ENCODE measurements at places on chromosomes 13 and 19. TPM values are rescaled to one million over a fixed set of nuclear protein-coding genes. Genes with fewer than 3 reads are reported as not detected.

Gene APOC1
- total RNA-seq = 330 TPM

GRCh38 chr13:72198967-72199560 is 332.1 kb upstream of the DACH1 start:
- H3K4me1 ChIP-seq = peaks cover 7% of the 10 kb centered on the region
- no peak for DNase-seq
- H3K4me3 ChIP-seq = no peak overlapping the region
- H3K27ac ChIP-seq = no peak overlapping the region

DNA sequence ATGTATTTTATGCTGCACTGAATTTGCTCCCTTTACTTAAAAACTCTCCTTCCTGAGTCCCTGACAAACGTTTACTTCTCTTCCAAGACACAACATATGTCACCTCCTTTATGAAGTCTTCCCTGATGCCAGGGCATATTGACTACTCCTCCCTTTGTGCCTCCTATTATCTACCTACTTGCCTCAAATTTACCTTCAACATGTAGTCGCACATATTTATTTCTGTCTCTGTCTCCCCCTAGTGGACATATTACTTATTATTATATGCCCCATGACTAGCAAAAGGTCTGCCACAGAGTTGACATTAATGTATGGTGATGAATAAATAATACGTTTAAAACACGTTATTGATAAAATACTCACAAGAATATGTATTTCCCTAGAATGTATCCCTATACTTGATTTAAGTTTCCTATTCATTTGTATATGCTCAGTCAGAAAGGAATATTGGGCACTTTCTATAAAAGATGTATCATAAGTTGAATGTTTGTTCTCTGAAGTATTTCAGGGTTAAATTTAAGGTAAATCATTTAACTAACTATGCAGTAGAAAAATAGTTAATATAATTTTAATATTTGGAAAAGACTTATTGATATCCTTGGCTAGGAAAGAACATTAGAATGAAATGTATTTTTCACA is 250.3 kb upstream of the ATXN8OS start:
- H3K4me1 ChIP-seq = peaks cover 4% of the 10 kb centered on the region
- H3K27me3 ChIP-seq = no peaks in the 10 kb centered on the region
- no peak overlapping the region for H3K4me3 ChIP-seq
- H3K27ac ChIP-seq = no peak overlapping the region
- no peaks in the 10 kb centered on the region for H3K36me3 ChIP-seq

- H3K4me3 ChIP-seq = no peak overlapping the region
- no peaks in the 10 kb centered on the region for H3K4me1 ChIP-seq
- no peak overlapping the region for H3K27ac ChIP-seq
Measured at GRCh38 chr13:100274942-100275506, 186.1 kb downstream of the PCCA start.

- H3K27me3 ChIP-seq = no peaks in the 10 kb centered on the region
- no peak for DNase-seq
- H3K27ac ChIP-seq = no peak overlapping the region
- H3K4me3 ChIP-seq = no peak overlapping the region
- no peaks in the 10 kb centered on the region for H3K36me3 ChIP-seq
Measured at GRCh38 chr19:31678421-31678820, 329.2 kb upstream of the TSHZ3 start.

- H3K27ac ChIP-seq = no peak overlapping the region
- no peaks in the 10 kb centered on the region for H3K4me1 ChIP-seq
- H3K4me3 ChIP-seq = no peak overlapping the region
- DNase-seq = no peak
Measured at GRCh38 chr19:33424181-33424580, 50.7 kb downstream of the CEBPG start.

DNA sequence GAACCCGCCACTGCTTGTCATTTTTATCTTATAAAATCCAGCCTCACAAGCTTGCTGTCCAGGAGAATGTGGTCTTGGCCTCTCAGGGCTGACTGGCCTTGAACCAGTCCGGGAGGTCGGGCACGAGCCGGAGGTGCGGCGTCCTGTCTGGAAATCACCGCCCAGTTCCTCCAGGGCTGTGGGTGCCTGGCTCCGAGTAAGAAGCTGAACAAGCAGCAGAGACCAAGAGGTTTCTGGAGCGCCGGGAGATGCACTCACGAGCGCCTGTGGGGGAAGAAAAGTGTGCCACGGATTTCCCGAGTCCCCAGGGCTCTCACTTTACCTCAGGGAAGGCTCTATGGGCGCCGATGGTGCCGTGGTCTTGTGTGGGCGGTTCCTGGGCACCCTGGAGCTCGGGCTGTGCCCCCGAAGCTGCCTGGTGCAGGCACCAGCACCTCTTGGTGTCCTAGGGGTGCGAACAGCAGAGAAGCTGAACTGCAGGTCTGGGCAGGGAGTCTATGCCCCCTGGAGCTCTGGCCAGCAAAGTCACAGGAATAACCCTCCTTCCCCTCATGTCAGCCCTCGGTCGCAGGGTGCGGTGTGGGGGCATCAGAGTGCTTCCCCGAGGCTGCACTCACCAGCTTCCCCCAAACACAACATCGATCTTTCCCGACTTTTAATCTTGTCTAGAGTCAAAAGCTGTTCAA is 50.0 kb downstream of the GAS6 start:
- no peaks in the 10 kb centered on the region for H3K27me3 ChIP-seq
- H3K36me3 ChIP-seq = no peaks in the 10 kb centered on the region
- H3K27ac ChIP-seq = no peak overlapping the region
- no peak overlapping the region for H3K4me3 ChIP-seq
- DNase-seq = no peak

GRCh38 chr13:84029396-84029795 is 147.1 kb upstream of the SLITRK1 start:
- H3K4me1 ChIP-seq = no peaks in the 10 kb centered on the region
- no peak overlapping the region for H3K4me3 ChIP-seq
- DNase-seq = no peak
- H3K27me3 ChIP-seq = no peaks in the 10 kb centered on the region
- H3K27ac ChIP-seq = no peak overlapping the region

Gene STOML3
- not detected for total RNA-seq

- no peaks in the 10 kb centered on the region for H3K36me3 ChIP-seq
- no peaks in the 10 kb centered on the region for H3K4me1 ChIP-seq
- no peaks in the 10 kb centered on the region for H3K27me3 ChIP-seq
- peak; percentile 68 for DNase-seq
Measured at GRCh38 chr13:70310396-70311119, 202.3 kb upstream of the KLHL1 start.

GRCh38 chr13:77235456-77236022 is 91.4 kb downstream of the MYCBP2 start:
- H3K4me1 ChIP-seq = no peaks in the 10 kb centered on the region
- DNase-seq = no peak
- H3K4me3 ChIP-seq = no peak overlapping the region
- H3K36me3 ChIP-seq = no peaks in the 10 kb centered on the region
- no peak overlapping the region for H3K27ac ChIP-seq
- no peaks in the 10 kb centered on the region for H3K27me3 ChIP-seq

Gene ZNF497
- total RNA-seq = 1.5 TPM

GRCh38 chr13:85266331-85266730 is 532.9 kb downstream of the SLITRK6 start:
- H3K36me3 ChIP-seq = no peaks in the 10 kb centered on the region
- no peaks in the 10 kb centered on the region for H3K4me1 ChIP-seq
- no peak for DNase-seq
- H3K27me3 ChIP-seq = no peaks in the 10 kb centered on the region

- no peak overlapping the region for H3K4me3 ChIP-seq
- H3K4me1 ChIP-seq = peaks cover 5% of the 10 kb centered on the region
- no peaks in the 10 kb centered on the region for H3K27me3 ChIP-seq
- H3K36me3 ChIP-seq = no peaks in the 10 kb centered on the region
- H3K27ac ChIP-seq = no peak overlapping the region
Measured at GRCh38 chr13:76799696-76800095, 86.5 kb downstream of the KCTD12 start.

DNA sequence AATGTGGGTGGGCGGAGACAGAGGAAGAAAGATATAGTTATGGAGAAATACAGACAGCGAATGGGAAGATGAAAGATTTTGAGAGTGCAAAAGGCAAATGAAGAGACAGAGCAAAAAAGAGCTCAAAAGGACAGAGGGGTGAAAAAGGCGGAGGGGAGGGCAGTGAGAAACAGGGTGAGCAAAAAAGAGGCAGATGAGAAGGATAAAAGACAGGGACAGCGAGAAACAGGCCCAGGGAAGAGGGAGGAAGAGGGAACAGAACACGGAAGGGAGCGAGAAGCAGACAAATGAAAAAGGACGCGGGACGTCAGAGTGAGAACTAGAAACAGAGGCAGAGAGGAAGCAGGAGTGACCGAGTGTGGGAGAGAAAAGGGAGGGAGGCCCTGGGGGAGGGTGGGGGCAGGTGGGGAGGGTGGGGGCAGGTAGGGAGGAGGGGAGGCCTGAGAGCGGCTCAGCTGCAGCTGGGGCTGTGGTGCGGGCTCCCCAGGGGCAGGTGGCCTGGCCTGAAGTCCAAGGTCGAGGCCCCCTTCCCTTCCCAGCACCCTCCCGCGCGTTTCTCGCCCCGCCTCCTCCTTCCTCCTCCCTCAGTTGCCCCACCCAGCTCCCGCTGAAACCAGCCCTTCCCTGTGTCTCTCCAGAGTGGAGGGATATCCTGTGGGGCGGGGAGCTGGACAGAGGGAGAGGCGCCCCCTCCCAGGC is 2.9 kb downstream of the KLK1 start:
- H3K27ac ChIP-seq = peak overlapping the region; percentile 45
- H3K4me1 ChIP-seq = peaks cover 10% of the 10 kb centered on the region
- peak; percentile 71 for DNase-seq

Gene KIR2DL4
- not detected for total RNA-seq

DNA sequence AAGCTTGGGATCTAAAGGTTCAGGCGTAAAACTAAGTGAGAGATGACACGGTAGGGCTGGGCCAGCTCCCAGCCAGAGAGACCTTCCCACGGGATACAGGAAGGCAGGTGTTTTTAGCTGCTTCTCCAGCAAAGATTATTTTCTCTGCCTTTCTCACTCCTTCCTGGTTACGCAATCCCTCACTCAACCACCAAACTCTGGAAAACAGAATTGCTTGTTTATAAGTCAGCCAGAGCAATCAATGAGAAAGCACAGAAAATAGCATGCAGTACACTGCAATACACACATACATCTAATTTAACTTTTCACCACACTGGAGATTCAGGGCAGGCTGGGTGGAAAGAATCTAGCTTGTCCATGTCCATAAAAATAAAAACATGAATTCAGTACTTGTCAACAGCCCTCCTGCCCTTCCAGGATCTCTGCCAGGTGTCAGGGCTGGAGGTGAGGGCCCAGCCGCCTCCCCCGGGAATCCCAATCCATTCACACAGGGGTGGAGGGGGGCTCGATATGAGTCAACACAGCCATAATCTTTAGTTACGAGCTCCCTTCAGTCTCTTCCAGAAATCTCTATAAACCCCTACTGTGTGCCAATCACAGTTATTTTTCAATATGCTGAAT is 12.2 kb downstream of the RHPN2 start:
- H3K27me3 ChIP-seq = no peaks in the 10 kb centered on the region
- no peaks in the 10 kb centered on the region for H3K36me3 ChIP-seq
- peak; percentile 69 for DNase-seq
- H3K27ac ChIP-seq = peak overlapping the region; percentile 98
- H3K4me1 ChIP-seq = peaks cover 42% of the 10 kb centered on the region
- no peak overlapping the region for H3K4me3 ChIP-seq

GRCh38 chr13:108830916-108831315 is 201.5 kb downstream of the MYO16 start:
- no peak for DNase-seq
- H3K4me3 ChIP-seq = no peak overlapping the region
- no peaks in the 10 kb centered on the region for H3K36me3 ChIP-seq
- no peak overlapping the region for H3K27ac ChIP-seq

- H3K4me3 ChIP-seq = no peak overlapping the region
- no peaks in the 10 kb centered on the region for H3K4me1 ChIP-seq
- H3K36me3 ChIP-seq = no peaks in the 10 kb centered on the region
- no peaks in the 10 kb centered on the region for H3K27me3 ChIP-seq
- DNase-seq = no peak
Measured at GRCh38 chr13:63436325-63436668, 2020.6 kb upstream of the PCDH20 start.

DNA sequence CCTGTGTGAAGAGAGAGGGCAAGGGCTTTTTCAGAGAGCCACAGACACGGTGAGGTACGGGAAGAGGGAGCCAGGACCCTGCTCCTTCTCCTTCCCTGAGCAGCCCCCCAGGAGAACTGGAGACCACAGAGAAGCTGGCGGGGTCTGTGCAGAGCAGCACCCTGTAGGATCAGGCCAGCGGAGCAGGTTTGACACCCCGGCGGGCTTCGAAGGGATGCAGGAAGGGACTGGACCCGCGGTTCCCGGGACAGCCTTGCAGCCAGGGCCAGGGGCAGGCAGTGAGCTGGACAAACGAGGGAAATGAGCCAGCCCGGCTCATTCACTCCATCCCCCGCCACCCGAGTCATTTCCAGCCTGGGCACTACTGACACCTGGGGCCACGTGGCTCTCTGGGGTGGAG is 22.2 kb downstream of the CPAMD8 start:
- no peak for DNase-seq
- H3K4me3 ChIP-seq = no peak overlapping the region
- H3K4me1 ChIP-seq = no peaks in the 10 kb centered on the region
- no peak overlapping the region for H3K27ac ChIP-seq
- no peaks in the 10 kb centered on the region for H3K36me3 ChIP-seq

Gene ZNF235
- 5.6 TPM for total RNA-seq

Gene PEAK3
- total RNA-seq = not detected

DNA sequence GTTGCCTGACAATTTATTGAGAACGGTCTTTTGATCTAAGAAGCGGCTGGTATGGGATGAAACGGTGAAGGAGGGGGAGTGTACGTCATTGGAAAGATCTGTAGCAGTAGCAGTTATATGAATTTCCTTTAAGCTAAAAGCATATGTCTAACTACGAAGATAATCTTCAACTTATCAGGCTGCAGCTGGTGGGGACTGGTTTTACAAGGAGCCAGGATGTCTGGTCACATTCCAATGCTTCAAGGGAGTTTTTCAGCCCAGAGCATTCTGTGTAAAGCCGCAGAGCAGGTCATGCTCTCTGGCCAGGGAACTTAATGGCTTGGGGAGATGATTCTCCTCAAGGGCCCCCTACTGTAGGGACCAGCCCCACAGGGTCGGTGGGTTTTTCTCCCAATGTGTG is 29.2 kb downstream of the CLEC4M start:
- no peaks in the 10 kb centered on the region for H3K36me3 ChIP-seq
- no peak overlapping the region for H3K4me3 ChIP-seq
- peak; percentile 59 for DNase-seq
- H3K4me1 ChIP-seq = no peaks in the 10 kb centered on the region
- peak overlapping the region; percentile 65 for H3K27ac ChIP-seq

GRCh38 chr13:78862446-78862845 is 203.5 kb upstream of the OBI1 start:
- no peak overlapping the region for H3K27ac ChIP-seq
- H3K36me3 ChIP-seq = no peaks in the 10 kb centered on the region
- H3K4me3 ChIP-seq = no peak overlapping the region
- H3K27me3 ChIP-seq = no peaks in the 10 kb centered on the region
- no peak for DNase-seq
- no peaks in the 10 kb centered on the region for H3K4me1 ChIP-seq

- H3K36me3 ChIP-seq = no peaks in the 10 kb centered on the region
- DNase-seq = no peak
- no peak overlapping the region for H3K27ac ChIP-seq
- H3K4me1 ChIP-seq = no peaks in the 10 kb centered on the region
Measured at GRCh38 chr13:51305271-51305967, 34.1 kb upstream of the SERPINE3 start.

GRCh38 chr13:23321535-23322241 is 111.8 kb downstream of the SACS start:
- no peaks in the 10 kb centered on the region for H3K4me1 ChIP-seq
- no peaks in the 10 kb centered on the region for H3K36me3 ChIP-seq
- H3K4me3 ChIP-seq = no peak overlapping the region

Gene CCDC159
- total RNA-seq = 14.6 TPM

Measured in hepatocyte (in vitro differentiated cells).